ENCODE measurements at places on chromosomes 1 and 21. TPM values are rescaled to one million over a fixed set of nuclear protein-coding genes. Genes with fewer than 3 reads are reported as not detected.
A peak's percentile ranks its signal among the peaks of the same experiment; 100 is the strongest.

GRCh38 chr1:19210772-19211549 is 895 bp upstream of the UBR4 start:
- no peak for DNase-seq

DNA sequence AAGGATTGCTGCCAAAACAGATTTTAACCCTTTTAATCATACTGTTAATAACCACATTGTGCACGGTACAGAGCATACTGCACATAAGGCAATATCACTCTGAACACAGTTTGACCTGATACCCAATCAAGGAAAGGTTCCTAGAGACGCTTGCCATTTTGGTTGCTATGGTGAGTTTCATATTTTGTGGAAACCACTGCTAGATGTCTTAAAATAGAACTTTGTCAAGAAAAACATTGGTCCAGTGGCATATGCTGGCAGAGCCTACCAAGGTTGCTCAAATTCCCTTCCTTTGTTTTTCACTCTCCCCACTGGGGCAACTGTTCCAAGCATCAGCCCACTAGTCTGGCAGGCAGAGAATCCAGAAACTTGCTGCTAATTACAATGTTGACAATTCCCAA is 114.8 kb upstream of the DPYD start:
- DNase-seq: no peak

- no peak for DNase-seq
Measured at GRCh38 chr1:172638885-172639831, 19.7 kb upstream of the FASLG start.

DNA sequence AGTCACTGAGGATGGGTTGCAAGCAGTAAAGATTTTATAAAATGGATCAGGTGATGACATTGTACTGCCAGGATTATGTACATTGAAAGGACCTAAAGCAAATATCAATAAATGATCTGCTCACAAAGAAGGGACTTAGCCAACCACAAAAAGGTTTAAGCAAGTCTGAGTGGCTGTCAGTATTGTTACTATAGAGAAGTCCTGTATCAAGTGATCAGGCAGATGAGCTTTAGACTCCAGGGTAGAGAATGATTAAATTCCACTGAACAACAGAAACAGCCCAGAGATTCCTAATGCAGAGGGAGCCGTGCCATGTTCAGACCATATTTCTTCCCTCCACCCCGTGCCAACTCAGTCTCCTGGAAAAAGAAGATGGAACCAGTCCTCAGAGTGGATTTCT is 138.9 kb downstream of the SETD4 start:
- DNase-seq: no peak

DNA sequence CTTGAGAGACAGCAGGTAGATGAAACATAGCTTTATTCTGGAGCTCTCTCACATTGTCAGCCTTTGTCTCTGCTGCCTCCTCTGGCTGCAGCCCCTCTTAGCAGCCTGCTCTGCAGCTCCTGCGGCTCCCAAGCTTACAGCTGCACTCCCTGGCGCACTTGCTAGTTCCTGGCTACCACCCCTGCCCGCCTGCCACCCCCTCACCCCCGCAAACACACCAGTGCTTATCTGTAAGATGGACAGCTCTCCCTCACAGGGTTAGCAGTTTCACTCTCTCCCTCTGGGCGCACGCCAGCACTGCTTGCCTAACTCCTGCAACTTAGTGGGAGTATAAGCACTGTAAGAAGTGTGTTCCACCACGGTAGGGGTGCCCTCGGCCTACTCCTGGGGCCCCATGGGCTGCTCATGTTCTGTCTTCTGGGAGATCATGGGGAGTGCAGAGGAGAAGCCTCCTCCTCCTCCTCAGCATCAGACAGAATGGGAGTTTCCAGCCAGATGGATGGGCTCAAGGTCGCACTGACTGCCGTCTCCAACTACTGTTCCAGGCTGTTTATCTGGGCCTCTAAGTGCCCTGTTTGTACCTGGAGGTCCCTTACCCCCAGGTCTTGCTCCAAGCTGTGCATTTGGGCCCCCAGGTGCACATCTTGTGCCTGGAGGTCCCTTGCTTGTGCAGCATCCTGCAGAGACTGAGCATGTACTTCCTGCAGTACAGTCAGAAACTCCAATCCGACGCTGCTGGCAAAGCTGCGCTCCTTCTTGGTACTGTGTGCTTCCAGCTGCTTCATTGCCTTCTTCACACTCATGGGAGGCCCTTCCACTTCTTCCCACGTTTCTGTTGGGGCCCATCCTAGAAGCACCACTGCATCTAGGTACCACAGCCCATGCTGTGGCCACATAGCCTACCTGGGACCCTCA is 1388.1 kb downstream of the AMY1C start:
- DNase-seq: peak; percentile 14

GRCh38 chr1:77164434-77164944 is 54.7 kb downstream of the PIGK start:
- DNase-seq: no peak

- peak; percentile 11 for DNase-seq
Measured at GRCh38 chr1:28329395-28330153, 734 bp downstream of the MED18 start.

DNA sequence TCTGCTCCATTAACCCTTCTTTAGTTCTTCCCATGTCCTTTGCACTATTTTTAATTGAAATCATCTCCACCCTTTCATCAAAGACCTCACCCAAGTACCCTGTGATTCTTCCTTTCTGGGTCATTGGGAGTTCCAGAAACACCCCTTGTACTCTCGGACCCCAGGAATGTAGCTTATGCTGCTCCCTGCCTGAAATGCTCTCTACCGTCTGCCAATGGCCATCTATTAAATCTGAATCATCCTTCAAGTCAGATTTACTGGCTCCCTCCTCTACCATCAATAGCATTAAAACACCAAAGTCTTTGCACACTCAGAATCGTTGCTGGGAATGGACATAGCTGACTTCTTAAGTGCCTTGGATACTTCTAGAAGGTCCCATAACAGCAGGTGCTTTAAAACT is 73.2 kb upstream of the GADD45A start:
- DNase-seq: no peak

DNA sequence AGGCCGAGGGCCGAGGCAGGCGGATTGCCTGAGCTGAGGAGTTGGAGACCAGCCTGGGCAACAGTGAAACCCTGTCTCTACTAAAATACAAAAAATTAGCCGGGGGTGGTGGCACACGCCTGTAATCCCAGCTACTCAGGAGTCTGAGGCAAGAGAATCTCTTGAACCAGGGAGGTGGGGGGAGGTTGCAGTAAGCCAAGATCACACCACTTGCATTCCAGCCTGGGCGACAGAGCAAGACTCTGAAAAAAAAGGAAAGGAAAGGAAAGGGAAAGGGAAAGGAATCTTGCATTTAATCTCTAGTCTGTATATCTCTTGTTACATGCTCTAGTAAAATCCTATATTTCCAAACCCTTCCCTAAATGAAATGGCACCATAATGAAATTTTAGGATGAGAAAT is 328.3 kb upstream of the ADGRL2 start:
- DNase-seq: no peak

DNA sequence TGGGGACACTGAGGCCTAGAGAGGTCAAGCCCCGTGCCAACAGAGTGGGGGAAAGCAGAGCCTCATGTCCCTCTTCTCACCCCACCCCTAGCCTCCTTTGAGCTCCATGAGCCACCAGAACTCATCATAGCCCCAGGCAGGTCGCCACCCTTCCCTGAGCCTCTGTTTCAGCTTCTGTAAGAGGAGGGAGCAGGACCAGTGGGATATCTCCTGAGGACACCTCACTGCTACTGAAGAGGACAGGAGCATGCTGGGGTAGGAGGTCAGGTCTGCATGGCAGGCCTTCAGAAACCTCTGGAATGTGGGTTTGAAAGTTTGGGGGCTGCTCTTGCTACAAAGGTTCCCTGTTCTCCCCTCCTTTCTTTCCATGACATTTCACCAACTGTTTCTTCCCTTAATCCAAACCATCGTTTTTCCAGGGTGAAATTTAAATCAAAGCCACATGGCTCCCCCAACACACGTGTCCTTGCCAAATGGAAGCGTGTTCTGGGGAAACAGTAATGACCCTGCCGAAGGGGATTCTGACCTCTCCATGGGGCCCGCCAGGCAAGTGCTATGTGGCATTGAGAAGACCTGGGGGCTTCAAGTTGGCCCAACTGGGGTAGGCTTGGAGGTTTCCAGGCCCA is 88.1 kb upstream of the RUNX3 start:
- no peak for DNase-seq

Gene CD160
- polyA plus RNA-seq: 1.1 TPM

Gene RIPPLY3
- polyA plus RNA-seq: 0.17 TPM

Gene SLC9C2
- not detected for polyA plus RNA-seq

Gene NHLH1
- polyA plus RNA-seq: 1.5 TPM

Gene SLC2A5
- polyA plus RNA-seq: 19.5 TPM

Gene ST6GALNAC3
- 3.7 TPM for polyA plus RNA-seq

Gene FAM151A
- 0.85 TPM for polyA plus RNA-seq

Gene ADAMTS5
- 14.9 TPM for polyA plus RNA-seq

Gene LCE3D
- not detected for polyA plus RNA-seq

Gene BRINP3
- 4.6 TPM for polyA plus RNA-seq

Gene MROH9
- 0.09 TPM for polyA plus RNA-seq

Data from hindlimb muscle (tissue), 1 donor.